Right ventricle myocardium superior (tissue), 1 donor: ENCODE measurements at places on chromosomes 5 and 9. TPM values are rescaled to one million over a fixed set of nuclear protein-coding genes. Genes with fewer than 3 reads are reported as not detected.

The MARCHF11 gene
- total RNA-seq = 7.1 TPM

The LRRC19 gene
- total RNA-seq = not detected

The CDO1 gene
- 9.2 TPM for total RNA-seq

The HSD17B3 gene
- 1.3 TPM for total RNA-seq

The TOR1B gene
- 10.0 TPM for total RNA-seq

The SMU1 gene
- 14.6 TPM for total RNA-seq

The GCNT1 gene
- total RNA-seq = 3.0 TPM

The NMRK1 gene
- 17.3 TPM for total RNA-seq

The TUT7 gene
- 12.3 TPM for total RNA-seq

The SGCD gene
- 81.5 TPM for total RNA-seq

The CFAP77 gene
- 2.0 TPM for total RNA-seq

The APBA1 gene
- 2.0 TPM for total RNA-seq

The SEMA5A gene
- total RNA-seq = 27.1 TPM
